ENCODE measurements at places on chromosomes 3 and 15. TPM values are rescaled to one million over a fixed set of nuclear protein-coding genes. Genes with fewer than 3 reads are reported as not detected.

Gene KBTBD13
- total RNA-seq, result not detected

Gene SKOR1
- not detected for total RNA-seq

Gene MEX3B
- total RNA-seq, result 0.34 TPM

Gene FGF12
- 0.41 TPM for total RNA-seq

Gene PLSCR4
- total RNA-seq, result 7.9 TPM

Gene DTX3L
- total RNA-seq, result 21.9 TPM

Gene ARID3B
- 37.0 TPM for total RNA-seq

Gene SLC22A14
- total RNA-seq, result 0.14 TPM

Gene GOLGA6A
- total RNA-seq, result not detected

Gene FAM107A
- total RNA-seq, result not detected

Gene WDR72
- total RNA-seq, result 10.1 TPM

Gene AMIGO3
- total RNA-seq, result not detected

Gene EXD1
- not detected for total RNA-seq

Gene GOLGA6D
- not detected for total RNA-seq

- no peak for DNase-seq
Measured at GRCh38 chr3:161607056-161607455, 110.4 kb downstream of the OTOL1 start.

DNA sequence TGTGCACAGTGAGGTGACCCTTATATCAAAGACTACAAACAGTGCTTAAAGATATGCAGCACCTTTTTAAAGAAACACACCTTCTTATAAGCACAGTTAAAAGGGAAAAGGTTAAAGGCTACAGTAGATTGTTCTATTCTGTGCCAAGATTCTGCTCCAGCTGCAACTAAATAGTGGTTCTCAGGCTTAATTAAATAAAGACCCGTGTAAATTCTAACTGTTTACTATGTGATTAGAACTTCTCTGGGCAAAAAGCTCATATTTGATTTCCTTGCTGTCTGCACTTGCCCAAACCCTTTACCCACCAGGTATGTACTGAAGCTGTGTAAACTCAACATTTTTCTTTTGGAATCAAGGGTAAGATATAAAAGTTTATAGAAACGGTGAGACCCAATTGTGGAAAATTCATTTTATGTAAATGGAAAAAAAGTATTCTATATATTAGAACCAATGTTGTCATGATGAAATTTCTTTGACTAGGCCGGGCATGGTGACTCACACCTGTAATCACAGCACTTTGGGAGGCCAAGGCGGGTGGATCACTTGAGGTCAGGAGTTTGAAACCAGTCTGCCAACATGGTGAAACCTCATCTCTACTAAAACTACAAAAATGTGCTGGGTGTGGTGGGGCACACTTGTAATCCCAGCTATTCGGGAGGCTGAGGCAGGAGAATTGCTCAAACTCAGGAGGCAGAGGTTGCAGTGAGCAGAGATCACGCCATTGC lies 230.6 kb downstream of the MECOM start:
- DNase-seq, result no peak

GRCh38 chr15:71891026-71891425 lies 80.7 kb downstream of the NR2E3 start:
- no peak for DNase-seq

DNA sequence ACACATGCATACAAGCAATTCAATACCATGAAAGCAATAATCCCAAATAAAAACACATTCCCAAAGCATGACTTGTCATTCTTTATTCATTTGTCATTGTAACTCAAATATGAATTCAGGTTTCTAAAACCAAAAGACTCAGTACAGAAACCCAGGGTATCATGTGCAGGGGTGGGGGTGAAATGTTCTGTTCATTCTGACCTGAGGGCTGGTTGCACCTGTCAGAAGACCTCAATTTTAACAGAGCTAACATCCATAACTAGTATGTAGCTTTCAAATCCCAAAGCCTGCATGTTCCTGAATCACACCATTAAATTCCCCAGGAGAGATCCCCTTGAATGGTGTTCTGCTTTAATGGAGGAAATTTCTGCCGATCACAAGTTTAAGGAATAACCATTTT lies 738.7 kb downstream of the MCTP2 start:
- no peak for DNase-seq

- no peak for DNase-seq
Measured at GRCh38 chr15:70518201-70519003, 245.0 kb downstream of the UACA start.

DNA sequence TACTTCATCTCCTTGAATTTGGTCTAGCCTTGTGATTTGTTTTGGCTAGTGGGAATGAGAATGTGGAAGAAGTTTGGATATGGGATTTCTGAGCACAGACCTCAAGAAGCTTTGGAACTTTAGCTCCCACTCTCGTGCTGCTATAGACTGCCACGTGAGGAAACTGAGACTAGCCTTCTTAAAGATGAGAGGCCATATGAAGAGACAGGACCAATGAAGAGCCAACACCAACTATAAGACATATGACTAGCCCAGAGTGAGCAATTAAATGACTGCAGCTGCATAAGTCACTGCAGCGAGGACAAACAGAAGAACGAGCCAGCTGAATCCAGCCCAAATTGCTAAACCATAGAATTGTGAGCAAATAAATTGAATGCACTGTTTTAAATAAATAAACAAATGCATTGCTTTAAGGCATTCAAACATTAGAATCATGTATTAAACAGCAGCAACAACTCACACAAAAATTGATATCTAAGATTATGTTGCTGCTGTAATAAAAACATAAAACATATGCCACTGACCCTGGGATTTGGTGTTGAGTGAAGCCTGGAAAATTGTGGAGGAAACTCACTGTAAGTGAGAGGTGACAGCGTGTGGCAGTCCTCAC lies 15.7 kb upstream of the CNTN4 start:
- no peak for DNase-seq

DNA sequence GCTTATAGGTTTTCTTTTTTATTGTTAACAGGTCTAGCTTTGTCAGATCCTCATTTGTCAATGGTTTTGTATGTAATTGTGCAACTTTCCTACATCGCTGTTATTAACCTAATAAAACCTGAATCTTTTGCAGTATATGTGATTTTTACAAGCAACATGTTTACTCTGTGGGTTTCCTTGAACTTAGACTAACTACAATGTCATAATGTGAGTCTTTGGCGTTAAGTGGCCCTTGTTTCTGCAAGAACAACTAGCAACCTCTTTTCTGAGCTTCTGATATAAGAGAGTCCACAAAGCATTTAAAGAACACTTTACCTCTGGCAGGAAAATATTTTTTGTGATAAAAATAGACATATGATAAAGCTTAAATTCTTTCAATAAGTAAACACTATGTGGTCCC lies 230.3 kb upstream of the CFAP20DC start:
- DNase-seq, result no peak

GRCh38 chr3:133629146-133629545 lies 32.6 kb downstream of the TOPBP1 start:
- DNase-seq, result no peak

DNA sequence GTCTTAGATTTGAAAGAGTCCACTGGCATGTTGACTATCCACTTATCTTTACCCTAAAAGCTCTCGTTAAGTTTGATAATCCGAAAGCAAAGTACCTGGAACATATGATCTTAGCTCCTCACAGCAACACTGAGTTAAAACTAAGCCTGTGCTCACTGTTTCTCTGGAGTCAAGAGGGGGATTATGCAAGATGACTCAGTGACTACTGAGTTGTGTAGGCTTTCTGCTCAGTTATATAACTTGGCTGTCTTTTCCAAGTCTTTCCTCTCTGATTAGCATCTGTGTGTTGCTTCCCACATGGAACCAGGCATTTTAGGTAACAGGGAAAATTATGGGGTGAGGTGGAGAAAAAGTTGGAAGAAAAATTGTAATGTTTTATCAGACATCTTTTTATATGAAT lies 31.2 kb upstream of the MYO5C start:
- no peak for DNase-seq

- DNase-seq, result no peak
Measured at GRCh38 chr15:72964135-72964534, 88.1 kb upstream of the NEO1 start.

DNA sequence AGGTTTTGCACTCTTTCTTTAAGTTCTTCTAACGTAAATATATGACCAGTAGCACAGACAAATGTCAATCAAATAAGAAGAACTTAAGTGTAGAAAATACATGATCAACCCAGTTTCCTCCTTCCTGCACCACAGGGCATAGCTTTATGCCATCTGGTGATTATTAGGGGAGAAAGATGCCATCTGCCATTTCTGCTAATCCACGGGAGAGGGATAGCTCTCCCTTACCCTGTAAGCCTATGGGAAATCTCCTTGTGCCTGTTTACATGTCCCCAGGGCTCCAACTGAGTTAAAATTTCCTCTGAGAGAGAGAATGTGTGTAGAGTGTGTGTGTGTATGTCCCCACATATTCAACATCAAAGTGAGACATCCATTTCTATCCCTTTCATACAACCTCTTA lies 135.9 kb downstream of the RSL24D1 start:
- DNase-seq, result no peak

DNA sequence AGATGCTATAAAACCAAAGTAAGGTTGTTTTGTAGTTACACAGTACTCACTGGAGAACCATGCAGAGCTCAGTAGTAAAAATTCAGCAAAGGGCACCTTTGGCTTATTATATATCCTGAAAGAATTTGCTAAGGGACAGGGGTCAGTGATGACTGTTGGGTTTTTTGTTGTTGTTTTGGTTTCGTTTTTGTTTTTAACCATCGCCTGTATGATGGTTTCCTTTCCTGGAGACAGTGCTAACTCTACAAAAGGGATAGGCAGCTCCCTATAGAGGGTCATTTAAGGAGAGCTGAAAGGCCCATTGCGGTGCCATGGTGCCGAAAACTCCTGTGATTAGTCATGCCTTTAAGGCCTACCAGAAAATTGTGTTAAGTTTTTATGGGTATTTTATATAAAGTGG lies 118.2 kb upstream of the GOLIM4 start:
- no peak for DNase-seq

GRCh38 chr3:52203701-52204100 lies 5.7 kb downstream of the ALAS1 start:
- no peak for DNase-seq

- DNase-seq, result no peak
Measured at GRCh38 chr3:59290358-59290757, 240.5 kb upstream of the CFAP20DC start.

GRCh38 chr3:44114142-44114541 lies 127.5 kb upstream of the TOPAZ1 start:
- DNase-seq, result peak; percentile 20

GRCh38 chr3:123819949-123820348 lies 64.2 kb downstream of the MYLK start:
- DNase-seq, result no peak

DNA sequence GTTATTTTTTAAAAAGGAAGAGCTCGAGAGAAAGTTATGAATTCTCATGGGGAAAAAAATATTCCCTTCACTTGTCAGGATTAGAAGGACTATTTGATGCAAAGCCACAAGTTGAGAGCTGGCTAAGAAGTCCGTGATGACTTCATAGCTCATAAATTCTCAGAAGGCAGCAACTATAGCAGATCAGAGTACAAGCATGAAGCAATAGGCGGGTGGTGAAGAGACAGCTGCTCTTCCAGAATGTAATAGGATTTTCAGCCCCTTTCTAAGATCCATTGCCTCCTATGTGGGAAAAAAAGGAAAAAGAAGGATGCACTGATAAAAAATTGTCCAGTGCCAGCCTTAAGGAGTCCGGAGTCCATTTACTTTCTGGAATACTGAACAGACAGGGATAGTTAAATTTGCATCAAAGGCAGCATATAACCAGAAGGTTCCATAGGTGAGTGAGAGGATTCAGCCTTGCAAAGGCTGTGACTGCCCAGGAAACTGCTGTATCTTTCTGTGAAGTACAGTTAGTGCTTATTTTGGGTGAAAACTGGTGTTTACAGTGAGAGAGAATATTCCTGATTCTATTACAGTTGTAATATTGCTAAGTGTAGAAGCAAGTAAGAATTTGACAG lies 929.5 kb upstream of the ALCAM start:
- DNase-seq, result no peak

DNA sequence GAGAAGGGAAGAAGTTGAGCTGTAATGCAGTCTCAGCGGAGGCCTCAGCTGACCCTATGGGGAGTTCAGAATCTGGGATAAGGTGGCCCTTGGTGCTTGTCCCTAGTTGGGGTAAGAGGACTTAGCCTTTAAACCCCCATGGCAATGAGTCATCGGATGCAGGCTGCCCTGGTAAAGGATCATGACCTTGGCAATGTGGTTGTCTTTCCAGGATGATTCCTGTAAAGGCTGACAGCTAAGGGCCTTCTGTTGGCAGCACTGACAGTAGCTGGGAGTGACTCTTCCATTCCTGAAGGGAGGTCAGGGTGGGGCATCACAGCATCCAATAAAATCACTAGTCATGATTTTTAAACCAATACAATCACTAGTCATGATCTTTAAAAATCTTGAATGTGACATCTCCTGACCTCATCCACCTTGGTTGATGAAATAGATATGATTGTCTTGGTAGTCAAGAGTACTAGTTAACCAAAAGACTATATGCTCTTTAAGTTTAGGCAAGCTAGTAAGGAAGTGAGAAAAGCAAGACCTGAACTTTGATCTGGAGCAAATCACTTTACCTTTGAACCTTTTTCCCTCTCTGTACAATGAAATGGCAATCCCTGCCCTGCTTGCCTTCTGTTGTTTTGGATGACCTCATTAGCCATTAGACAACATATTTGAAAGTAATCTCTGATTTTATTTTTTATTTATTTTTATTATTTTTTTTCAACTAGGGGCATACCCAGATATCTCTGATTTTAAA lies 71.3 kb upstream of the CACNA1D start:
- no peak for DNase-seq

DNA sequence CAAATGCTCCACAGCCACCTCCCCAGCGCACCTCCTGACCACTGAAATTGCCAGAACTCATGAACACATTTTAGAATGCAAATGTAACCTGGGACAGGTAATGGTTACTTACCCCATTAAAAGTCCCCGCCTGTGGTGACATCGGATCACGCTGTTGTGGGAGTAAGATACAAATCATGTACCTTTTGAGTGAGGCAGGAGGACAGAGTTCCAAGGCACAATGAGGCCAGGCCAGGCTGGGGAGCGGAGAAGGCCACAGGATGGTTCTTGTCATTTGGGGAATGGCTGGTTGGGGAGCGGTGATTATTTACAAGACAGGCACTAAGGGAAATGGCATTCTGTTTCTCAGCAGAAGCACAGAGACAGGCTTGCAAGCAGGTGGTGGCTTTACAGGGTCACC lies 490.0 kb downstream of the EDEM1 start:
- DNase-seq, result no peak

GRCh38 chr3:32842531-32842931 lies 24.7 kb downstream of the TRIM71 start:
- no peak for DNase-seq

GRCh38 chr3:194785315-194785714 lies 99.6 kb downstream of the FAM43A start:
- DNase-seq, result no peak

GRCh38 chr15:68601206-68602197 lies 22.7 kb downstream of the CORO2B start:
- no peak for DNase-seq

GRCh38 chr15:42324308-42324707 lies 35.0 kb upstream of the CAPN3 start:
- no peak for DNase-seq

DNA sequence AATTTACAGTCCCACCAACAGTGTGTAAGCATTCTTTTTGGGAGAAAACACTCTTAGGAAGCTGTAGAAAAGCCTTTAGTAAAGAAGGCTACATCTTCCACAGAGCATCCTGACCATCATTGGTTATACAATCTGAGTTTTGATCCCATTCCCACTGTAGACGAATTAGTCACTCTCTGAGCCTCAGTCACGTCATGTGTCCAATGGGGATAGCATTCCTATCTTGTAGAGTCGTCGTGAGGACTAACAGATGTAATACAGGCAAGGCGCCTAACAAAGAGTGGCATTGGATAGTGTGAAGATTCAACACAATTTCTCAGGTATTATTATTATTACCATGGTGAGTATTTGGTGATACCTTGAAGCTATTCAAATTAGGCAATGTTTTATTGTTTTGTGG lies 44.0 kb upstream of the ALDH1A3 start:
- DNase-seq, result no peak

Measured in Caco-2 (cell line).